GM23248 (cell line): ENCODE measurements at places on chromosomes 16 and 17.

DNA sequence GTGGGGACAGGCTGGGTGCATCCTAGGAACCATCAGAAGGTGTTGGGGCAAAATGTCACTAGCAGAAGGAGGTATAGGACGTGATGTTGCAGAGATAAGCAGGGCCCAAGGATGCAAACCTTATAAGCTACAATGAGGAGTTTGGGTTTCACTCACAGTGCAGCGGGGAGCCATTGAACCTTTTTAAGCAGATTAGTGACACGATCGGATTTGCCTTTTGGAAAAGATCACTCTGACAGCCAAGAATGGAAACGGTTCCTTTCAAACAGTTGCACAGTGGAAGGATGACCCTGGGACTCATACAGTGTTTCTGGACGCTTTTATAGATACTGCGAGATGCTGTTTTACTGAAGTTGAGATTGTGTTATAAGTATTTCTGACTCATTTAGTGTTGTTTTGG, 131.8 kb upstream of the CACNG3 start:
- DNase-seq, result no peak

DNA sequence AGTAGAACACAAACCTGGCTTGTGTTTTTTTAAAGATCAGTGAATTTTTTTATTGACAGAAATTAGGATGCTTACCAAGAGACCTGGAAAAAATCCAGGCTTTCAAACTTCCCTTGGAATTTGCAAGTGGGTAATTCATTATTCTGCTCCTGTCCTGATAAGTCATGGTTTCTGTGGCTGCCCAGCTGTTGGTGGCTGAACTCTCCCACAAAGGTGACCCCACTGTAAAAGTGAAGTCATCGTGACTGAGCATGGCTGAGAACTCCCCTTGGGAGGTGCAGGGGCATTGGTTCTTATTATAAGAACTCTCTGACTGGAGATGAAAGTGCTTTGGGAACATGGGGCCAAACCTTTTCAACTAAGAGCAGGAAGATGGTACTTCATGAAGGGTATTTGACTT, 46.6 kb upstream of the TANC2 start:
- no peak for DNase-seq

- DNase-seq, result peak; percentile 34
Measured at GRCh38 chr17:73749337-73749823, 105.1 kb upstream of the SDK2 start.

DNA sequence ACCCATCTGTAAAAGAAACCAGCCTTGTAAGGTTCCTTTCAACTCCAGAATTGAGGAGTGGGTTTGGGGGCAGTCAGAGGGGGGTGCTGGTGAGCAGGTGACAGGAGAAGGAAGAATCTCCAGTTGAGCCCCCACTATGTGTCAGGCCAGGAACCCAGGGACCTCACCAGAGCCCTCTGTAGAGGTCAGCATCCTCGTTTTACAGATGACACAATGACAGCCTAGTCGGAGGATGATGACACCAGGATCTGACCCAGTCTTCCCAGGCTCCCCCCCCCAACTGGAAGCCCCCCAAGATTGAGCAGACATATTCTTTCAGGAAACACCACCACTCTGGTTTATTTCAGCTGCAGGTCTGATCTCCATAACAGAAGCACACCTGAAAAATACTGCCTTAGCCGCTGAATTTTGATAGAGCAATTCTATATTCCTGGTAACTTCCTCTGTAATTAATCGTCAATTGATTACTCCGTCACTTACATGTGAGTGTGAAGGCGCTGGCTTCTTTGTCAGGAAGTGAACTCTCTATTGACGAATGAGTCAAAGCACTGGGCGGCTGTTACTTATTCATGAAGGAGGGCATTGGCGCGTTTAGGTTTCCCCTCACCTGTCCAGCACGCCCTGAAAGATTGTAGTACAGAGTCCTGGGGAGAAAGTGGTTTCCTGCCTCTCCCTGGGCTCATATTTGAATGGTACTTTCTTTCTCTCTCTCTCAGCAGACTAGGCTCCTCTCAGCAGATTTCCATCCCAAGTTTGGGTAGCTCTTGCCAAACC, 21.2 kb downstream of the SOCS3 start:
- DNase-seq, result no peak

GRCh38 chr17:76270127-76270592, 5.0 kb downstream of the UBALD2 start:
- DNase-seq, result no peak

GRCh38 chr17:27811961-27812360, 11.6 kb upstream of the NOS2 start:
- no peak for DNase-seq

- peak; percentile 65 for DNase-seq
Measured at GRCh38 chr16:27781195-27781524, 231.2 kb downstream of the KATNIP start.

- peak; percentile 69 for DNase-seq
Measured at GRCh38 chr17:4786106-4786511, at the start of gene VMO1. TSS of gene VMO1 (minus strand) at chr17:4786364. CDS start at chr17:4786352, 12 bp downstream.

- no peak for DNase-seq
Measured at GRCh38 chr16:57658130-57658877, 9.8 kb upstream of the ADGRG3 start.

DNA sequence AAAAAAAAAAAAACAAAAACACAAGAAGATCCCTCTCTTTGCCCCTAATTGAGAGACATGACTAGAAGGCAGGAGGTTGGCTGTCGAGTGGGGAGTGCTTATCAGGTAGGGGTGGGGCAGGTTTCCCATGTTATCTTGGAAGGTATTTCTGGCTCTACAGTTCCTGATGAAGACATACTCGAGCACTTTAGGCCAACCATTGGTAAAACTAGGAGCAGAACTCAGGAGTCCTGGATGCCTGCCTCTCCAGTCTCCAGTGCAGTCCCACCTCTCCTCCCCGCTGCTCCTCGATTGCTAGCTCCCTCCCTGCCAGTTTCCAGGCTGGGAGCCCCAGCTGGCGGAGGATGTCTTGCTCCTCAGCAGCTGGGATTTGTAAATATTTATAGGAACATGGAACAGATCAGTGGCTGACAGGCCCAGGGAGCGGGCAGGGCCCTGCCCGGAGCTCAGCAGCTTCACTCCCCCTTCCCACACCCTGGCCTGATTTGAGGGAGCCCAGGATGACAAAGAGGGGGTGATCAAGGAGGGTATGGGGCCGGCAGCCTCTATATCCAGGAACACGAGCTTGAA, 11.4 kb upstream of the C1QL1 start:
- DNase-seq, result no peak

DNA sequence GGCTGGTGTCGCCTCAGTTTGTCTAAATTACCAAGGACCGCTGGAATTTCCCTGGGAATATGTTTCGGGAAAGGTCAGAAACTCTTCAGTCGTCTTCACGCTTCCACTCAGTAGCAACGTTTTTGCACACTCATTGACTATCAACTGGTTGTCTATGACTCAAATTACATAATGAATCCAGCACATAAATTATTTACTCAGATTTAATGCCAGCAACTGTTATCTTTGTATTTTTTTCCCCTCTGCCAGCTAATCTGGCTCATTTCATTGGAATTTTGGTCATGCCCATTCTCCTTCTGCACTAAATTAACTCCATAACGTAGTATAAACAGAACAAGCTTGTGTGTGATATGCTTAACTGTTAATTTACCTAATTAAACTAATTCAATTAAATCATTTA, 372.7 kb upstream of the ZFHX3 start:
- no peak for DNase-seq

DNA sequence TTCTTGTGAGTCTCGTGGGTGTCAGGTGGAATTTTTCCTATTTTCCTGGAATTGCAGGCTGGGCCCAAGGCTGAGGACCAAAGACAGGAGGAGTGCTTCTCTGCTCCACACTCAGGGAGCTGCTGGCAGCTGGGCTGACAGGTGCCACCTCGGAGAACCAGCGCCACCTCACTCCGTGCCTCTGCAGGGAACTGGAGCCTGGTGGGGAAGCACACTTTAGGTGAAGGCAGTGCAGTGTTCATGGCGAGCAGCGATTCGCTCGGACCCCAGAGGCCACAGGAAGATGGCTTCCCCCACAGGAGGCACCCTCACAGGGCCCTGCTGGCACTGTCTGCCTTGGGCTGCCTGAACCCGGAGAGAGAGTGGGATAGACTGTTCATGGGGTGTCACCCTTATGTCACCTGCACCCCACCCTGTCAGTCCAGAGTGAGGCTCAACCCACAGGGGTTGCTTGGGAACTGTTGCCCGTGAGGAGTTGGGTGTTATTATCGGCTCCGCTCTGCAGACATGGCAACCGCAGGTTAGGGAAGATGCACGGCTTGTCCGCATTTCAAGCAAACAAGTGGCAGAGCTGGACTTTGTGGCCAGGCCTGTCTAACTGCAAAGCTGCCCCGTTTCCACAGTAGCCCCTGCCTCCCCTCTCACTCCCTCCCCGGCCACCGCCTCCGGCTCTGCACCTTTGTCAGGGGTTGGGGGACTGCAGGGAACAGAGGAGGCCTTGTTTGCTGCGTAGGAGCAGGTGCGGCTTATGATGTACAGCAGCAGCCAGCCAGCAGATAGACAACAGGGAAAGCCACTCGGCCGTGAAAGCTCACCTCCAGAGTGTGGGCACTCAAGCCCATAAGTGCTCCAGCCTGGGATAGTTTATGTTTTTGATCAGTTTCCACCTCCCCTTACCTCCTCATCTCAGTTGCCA, 15.5 kb downstream of the TBC1D24 start:
- DNase-seq, result no peak

DNA sequence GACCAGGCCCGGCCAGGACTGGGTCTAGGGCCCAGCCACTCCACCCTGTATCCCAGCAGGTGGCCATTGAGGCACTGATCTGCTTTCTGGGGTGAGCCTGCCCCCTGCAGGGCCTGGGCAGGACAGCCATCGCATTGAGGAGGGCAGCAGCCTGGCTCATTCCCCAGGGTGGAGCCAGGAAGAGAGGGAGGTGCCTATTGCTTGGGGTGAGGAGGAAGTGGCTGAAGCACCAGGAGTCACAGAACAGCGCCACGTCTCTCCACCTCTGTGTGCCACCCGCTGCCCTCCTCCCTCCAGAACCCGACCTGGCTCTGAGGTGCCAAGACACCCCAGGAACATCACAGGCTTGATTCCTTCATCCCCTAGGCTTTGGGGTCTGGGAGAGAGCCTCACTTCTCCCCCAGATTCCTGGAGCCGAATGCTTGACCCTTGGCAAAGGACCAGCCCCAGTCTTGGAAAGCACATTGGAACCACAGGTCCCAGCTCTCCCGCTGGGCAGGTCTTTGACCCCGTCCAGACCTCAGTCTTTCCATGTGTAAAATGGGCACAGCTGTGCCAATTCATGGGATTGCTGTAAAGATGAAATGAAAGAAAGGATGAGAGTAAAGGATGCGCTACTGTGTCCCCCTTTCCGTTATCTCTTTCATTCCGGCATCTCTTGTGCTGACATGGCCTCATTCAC, 7.2 kb upstream of the KRT36 start:
- DNase-seq, result peak; percentile 93

GRCh38 chr17:56831369-56832095, 2.2 kb downstream of the C17orf67 start:
- DNase-seq, result no peak

- DNase-seq, result no peak
Measured at GRCh38 chr16:24514096-24514495, 25.3 kb upstream of the RBBP6 start.

- DNase-seq, result no peak
Measured at GRCh38 chr16:59701963-59702930, 968.1 kb upstream of the GOT2 start.

- DNase-seq, result peak; percentile 81
Measured at GRCh38 chr17:17494870-17495535, 1.2 kb downstream of the RASD1 start.

- peak; percentile 91 for DNase-seq
Measured at GRCh38 chr17:82217530-82218204, 5.0 kb upstream of the CCDC57 start.

- no peak for DNase-seq
Measured at GRCh38 chr16:12513076-12513790, 290.5 kb downstream of the CPPED1 start.

DNA sequence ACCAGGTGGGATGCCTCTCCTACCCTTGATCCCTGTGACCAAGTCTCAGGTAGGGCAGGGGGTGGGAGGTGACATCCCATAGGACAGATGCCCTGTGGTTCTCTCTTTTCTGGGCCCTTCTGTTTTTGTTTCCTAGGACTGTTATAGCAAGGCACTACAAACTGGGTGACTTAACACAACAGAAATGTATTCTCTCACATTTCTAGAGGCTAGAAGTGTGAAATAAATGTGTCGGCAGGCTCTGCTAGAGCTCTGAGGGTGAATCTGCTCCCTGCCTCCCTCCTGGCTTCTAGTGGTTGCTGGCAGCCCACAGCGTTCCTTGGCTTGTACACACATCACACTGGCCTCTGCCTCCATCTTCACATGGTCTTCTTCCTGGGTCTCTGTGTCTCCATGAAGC, 12.7 kb downstream of the CALB2 start:
- no peak for DNase-seq

- no peak for DNase-seq
Measured at GRCh38 chr17:17547210-17547764, 44.2 kb downstream of the PEMT start.

DNA sequence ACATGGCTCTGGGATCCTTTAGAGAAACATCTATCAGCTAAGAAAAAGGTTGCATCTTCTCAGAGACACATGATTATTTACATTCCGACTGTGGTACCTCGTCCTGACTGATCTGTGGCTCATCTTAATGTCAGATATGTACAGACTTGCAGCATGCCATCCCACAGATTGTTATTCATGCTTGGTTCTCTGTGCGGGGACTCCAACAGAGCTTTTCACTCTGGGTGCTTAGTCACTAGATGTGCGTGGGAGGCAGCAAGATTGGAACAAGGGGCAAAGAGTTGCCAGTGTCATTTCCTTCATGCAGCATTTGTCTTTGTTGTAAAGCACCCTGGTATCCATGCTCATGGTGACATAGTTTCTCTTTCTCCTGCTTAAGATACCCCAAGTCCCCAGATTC, 179.1 kb upstream of the CACNG5 start:
- DNase-seq, result peak; percentile 95

- DNase-seq, result no peak
Measured at GRCh38 chr17:48734333-48735061, 5.9 kb upstream of the HOXB13 start.

DNA sequence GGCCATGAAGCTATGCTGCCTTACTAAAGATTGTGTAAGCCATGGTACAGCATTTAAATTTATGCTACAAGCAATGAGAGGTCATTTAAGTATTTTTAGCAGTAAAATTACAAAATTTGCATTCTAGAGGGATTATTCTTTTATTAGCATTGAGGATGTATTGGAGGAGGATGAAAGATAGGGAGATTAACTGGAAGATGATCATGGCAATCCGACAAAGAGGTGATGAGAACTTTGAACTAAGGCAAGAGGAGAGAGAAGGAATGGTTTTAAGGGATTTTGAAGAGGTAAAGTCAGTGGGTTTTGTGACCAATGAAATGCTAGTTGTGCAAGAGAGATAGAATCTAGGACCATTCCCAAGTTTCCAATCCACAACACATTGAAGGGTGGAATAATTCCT, 129.9 kb downstream of the SNX11 start:
- DNase-seq, result peak; percentile 14

GRCh38 chr17:72931635-72932034, 160.9 kb downstream of the SLC39A11 start:
- DNase-seq, result no peak

GRCh38 chr17:40427002-40427491, 9.4 kb upstream of the TOP2A start:
- no peak for DNase-seq

DNA sequence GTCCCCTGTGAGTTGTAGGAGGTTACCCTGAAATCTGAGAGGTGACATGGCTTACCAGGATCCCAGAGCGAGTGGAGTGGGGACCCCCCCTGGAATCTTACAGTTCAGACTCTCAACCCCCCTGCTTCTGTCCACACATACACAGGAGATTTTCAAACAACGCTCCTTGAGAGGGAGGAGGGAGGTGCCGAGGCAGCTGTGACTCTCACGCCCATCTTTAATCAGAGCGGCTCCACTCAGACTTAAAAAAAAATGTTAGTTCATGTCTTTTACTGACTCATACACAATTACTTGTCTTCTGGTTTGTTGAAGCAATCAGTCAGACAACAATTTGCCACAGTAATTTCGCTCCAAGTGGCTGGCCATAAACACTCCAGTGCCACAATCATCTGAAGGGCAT, 15.4 kb upstream of the TMEM220 start:
- DNase-seq, result peak; percentile 85
